ENCODE measurements at places on chromosomes 4 and X.

DNA sequence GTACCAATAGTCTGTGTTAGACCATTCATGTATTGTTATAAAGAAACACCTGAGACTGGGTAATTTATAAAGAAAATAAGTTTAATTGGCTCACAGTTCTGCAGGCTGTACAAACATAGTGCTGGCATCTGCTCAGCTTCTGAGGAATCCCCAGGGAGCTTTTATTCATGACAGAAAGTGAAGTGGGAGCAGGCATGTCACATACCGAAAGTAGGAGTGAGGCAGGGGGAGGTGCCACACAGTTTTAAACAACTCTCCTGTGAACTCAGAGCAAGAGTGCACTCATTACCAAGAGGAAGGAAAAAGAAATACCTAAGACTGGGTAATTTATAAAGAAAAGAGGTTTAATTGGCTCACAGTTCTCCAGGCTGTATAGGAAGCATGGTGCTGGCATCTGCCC, 591.2 kb downstream of the PPP4R3C start:
- DNase-seq, result no peak

DNA sequence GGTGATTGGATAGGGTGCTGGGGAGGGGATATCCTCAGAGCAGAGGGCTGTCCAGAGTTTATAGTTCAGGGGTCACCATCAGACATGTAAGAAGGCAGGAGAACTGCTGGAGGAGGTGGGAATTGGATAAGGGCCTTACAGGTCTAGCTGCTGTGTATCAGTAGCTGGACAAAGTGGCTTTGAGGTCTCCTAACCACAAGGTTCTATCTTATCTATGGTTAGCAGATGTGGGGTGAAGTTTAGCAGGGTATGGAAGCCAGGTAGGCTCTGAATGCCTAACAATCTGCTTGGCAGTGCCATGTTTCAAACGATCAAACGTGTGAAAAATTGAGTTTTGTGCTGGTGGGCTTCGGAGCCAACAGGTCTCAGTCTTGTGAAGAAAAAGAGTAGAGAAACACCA, 32.1 kb upstream of the MAGEA8 start:
- DNase-seq, result no peak

DNA sequence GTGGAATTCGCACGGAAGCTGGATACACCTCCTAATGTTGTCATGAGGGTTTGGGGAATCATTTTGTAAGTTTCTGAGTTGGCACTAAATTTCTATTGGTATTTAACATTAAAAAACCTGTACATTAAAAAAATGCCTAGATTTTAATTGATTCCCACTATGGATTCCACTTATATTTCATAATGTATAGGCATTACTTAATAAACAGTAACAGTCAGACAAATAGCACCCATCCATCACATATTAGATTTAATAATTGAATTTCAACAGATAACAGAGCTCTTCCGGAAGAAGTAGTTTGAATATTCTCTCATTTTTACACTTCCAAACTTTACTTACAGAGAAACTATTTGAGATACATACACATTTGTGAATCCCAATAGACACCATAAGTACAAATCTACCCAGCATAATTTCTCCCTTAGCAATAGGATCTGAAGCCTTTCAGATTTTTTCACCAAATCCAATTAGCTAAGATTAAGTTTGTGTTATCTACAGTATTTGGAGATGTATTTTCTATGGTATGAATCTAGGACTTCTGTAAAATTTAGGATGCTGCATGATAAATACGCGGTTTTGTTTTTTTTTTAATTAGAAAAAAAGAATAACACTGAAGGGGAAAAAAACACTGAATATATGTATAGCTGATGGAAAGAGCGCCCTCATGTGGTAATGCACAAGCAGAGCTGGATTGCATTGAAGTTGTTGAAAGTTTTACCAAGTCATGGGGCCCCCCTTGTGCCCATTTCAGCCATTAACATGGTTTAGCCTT, 12.2 kb upstream of the ODAM start:
- DNase-seq, result no peak

GRCh38 chr4:121376097-121376496, 4.7 kb downstream of the QRFPR start:
- DNase-seq, result no peak

- DNase-seq, result no peak
Observed at GRCh38 chrX:69371159-69371558, 133.0 kb upstream of the NALF2 start.

- DNase-seq, result no peak
Observed at GRCh38 chr4:96833831-96834230, 993.9 kb downstream of the PDHA2 start.

DNA sequence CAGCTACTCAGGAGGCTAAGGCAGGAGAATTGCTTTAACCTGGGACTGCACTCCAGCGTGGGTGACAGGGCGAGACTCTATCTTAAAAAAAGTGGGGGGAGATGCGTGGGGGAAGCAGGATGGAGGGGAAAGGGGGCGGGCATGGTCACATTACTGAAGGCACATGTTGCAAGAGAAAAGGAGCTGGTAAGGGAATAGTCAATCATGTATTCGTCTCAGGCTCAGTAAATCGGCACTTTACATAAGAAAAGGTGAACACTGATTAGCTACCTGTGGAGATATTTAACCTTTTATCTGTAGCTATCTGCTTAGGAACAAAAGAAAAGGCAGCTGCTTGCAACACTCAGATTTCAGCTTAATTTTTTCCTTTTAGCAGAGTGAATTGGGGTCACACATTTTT, 132.5 kb downstream of the PLS3 start:
- no peak for DNase-seq

GRCh38 chr4:55979562-55979961, 30.8 kb downstream of the CEP135 start:
- DNase-seq, result no peak

GRCh38 chrX:68910731-68911428, 82.1 kb downstream of the EFNB1 start:
- DNase-seq, result no peak

DNA sequence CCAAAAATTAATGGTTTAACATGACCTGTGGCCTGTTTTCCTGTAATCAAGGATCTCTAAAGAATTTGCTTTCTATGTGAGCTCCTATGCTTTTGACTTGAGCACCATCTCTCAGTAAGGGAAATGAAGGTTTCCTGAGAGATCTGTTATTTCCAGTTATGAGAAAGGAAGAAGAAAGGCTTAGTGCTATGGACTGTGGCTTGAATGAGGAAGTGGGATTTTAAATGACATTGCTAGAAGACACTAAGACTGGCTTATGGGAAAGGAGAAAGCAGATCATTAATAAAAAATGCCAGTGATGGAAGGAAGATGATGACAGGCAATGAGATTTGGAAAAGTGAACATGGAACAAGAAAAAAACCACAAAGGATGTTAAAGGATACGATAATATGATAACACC, 285.4 kb downstream of the OPHN1 start:
- no peak for DNase-seq

DNA sequence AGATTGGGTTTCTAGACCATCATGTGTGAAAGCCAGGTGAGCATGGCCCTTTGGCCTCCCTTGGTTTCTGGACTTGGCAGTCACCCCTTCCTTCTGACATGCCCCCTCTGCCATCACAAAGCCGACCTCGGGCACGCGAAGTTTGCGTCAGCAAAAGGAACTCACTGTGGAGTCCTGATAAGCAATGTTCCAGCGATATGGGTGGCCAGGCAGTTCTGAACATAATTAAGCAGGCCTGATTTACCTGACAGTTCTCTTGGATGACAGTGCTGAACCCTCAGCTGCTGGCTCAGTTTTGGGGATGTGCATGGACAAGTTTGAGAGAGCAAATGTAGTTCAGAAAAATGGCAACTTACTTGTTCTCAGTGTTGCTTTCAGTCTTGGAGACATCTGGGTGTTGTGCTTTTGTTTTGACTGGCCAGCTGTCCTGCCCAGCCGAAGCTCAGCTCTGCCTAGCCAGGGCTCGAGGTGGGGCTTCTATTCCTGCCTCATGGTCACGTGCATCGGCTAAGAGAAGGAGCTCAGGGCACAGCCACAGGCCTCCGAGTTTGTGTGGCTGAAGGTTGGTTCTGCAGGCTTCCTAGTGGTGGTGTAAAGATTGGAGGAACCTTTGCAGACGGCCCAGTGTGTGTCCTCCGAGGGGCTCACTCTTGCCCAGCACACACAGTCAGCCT, 78.3 kb downstream of the CLDN34 start:
- no peak for DNase-seq

GRCh38 chrX:126164226-126164625, 1.9 kb downstream of the DCAF12L2 start:
- DNase-seq, result no peak

DNA sequence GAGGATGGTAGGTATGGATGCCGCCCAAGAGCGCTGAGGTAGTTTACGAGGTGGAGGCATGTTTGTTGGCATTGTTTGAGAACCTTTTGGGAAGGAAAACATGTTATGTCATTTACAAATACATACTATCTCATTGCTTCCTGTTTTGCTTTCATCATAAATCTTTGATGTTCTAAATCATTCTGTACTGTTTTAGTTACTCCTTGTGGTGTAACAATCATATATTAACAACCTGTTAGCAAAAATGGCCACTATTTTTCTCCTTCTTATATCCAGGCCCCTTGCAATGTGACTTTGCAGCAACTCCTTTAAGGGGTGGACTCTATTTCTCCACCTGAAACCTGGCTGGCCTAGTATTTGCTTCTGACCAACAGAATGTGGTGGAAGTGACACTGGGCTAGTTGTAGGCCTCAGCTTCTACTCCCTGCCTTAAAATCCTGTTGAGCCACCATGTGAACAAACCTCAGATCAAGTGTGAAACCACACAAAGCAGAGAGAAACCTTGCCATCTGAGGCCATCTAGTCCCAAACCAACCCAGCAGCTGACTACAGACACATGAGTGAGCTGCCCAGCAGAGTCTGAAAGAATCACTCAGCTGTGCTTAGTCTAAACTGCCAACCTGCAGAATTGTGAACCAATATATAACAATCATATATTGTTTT, 15.8 kb upstream of the CXorf38 start:
- no peak for DNase-seq

GRCh38 chrX:103629318-103630170, 769 bp downstream of the TCEAL1 start:
- DNase-seq, result peak; percentile 66

DNA sequence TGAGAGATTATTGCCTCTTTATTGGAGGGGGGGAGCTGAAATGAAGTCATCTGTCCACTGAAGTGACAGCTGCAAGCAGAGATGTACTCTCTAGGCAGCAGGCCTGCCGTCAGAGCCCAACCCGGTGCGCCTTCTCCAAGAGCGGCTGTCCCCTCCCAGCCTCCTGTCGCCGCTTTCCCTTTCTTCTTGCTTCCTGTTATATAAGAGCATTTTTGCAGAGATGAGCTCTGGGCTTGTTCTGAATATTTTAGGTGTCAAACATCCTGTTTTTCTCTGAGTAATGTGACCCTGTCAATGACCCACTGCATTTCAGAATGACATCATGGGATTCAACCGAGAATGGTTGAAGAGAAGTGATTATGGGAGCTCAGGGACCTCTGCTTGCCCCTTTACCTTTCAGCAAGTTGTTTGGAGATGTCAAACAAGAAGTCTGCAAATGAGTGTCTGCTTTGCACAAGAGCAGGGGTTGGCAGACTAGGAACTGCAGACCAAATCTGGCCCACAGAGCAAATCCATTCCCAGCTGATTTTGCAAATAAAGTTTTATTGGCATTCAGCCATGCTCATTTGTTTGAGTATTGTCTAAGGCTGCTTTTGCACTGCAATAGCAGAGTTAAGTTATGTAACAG, 79.9 kb downstream of the SLC9A6 start:
- peak; percentile 50 for DNase-seq

DNA sequence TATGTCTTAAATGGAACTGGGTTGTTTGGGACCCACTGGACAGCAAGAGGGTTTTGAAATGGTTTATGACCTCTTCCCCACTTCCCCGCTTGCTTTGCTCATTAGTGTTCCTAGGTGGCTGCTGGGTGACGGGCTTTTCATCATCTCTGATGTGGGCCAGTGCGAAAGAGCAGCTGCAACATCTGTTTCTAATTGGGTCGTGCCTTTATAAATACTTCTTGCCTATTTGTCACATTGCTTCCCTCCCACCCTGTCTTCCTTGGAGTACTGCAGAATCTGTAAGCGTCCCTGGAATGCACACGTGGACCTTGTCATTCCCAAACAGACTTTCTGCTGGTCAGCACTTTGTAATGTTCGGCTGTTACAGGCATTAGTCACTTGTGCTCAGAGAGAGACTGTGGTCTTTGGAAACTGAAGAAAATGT, 35.2 kb downstream of the SEPTIN11 start:
- DNase-seq, result no peak

Data from lower lobe of right lung (tissue), 2 donors.